Tibial nerve (tissue), 4 donors: ENCODE measurements at places on chromosomes 7 and 10.

DNA sequence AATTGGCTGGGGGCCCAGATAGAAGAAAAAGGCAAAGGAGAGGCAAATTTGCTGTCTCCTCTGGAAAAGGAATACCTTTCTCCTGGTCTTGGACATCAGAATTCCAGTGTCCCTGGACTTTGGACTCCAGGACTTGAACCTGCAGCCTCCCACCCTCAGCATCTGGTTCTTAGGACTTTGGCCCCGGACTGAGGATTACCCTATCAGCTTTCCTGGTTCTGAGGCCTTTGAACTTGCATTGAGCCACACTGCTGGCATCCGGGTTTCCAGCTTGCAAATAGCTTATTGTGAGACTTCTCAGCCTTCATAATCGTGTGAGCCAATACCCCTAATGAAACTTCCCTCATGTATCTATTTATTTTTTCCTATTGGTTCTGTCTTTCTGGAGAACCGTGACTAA is 68.3 kb downstream of the DNAH11 start:
- no peak for DNase-seq

DNA sequence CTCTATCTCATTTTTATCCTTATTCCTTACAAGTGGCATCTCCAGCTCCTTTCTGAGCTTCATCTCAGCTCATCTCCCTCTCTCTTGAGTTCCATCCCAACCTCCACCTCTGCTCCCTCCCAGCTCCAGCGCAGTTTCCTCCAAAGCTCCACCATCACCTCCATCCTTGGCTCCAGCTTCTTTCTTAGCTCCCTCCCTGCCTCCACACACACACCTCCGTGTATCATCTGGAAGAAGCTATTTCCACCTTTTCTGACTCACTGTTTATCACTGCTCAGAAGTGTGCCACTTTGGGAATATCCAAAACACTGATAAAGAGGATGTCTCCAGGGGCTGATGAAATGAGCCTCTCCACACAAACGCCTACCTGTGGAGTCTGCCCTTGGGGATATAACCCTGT is 481.4 kb downstream of the PTPRN2 start:
- DNase-seq = no peak

- no peak for DNase-seq
Observed at GRCh38 chr7:34041707-34042106, 136.4 kb downstream of the BMPER start.

GRCh38 chr7:111027396-111027795 is 63.5 kb upstream of the LRRN3 start:
- no peak for DNase-seq

GRCh38 chr10:3578159-3578558 is 206.8 kb downstream of the KLF6 start:
- no peak for DNase-seq
